WERI-Rb-1 (cell line): ENCODE measurements at places on chromosomes 5 and 9.

DNA sequence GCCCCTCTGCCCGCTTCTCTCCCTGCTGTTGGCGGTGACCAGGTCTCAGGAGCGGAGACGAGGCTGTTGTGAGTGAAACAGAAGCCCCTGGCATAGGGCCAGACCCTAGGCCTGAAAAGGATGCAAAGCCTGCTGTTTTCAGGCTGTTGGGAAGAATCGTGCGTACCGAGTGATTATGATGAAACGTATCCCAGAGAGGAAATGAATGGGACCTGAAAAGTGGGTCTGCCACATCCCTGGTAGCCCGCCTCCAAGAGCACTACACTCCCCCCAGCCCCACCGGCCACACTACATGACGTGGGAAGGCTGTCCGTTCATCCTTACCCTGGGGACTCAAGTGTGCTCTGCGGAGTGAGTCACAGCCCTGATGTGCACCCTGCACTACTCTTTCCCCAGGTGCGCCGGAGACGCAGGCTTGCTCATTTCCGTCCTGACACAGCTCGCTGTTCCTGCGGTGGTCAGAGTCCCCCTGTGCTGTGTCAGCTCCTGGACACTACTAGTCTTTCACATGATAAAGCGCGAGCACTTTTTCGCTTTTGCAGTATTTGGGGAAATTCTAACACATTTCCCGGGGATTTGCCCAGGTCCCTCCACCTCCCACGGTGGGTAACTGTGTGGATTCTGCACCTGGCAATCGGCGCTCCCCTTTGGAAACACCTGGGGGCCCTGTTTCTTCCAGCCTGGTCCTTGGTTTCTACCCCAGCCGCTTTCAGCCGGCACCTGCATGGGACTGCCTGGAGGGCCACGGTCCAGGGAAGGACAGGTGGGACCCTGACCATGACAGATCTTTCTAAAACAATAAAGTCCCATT, 91.5 kb downstream of the ANKRD33B start:
- DNase-seq: no peak

GRCh38 chr5:68565427-68565826, 349.9 kb downstream of the PIK3R1 start:
- peak; percentile 10 for DNase-seq

- no peak for DNase-seq
These were observed 340.3 kb upstream of the CD180 start for GRCh38 chr5:67536866-67537265.

- DNase-seq: no peak
These were observed 47.5 kb upstream of the TLE4 start for GRCh38 chr9:79524266-79524665.
